Endothelial cell of coronary artery (primary cell): ENCODE measurements at places on chromosomes 3 and 15. TPM values are rescaled to one million over a fixed set of nuclear protein-coding genes. Genes with fewer than 3 reads are reported as not detected.

C3orf62 gene
- total RNA-seq = 0.81 and 2.0 TPM in 2 replicates

SYNM gene
- 4.6 and 5.3 TPM in 2 replicates for total RNA-seq

SAMMSON gene
- total RNA-seq = not detected in 2 replicates

MAP6D1 gene
- total RNA-seq = 0.75 and 1.2 TPM in 2 replicates

PLIN1 gene
- 0.09 and 0.18 TPM in 2 replicates for total RNA-seq

ITIH3 gene
- 0.09 TPM in 1 of 2 replicates, not detected in the other for total RNA-seq

ILDR1 gene
- not detected in 2 replicates for total RNA-seq

PPARG gene
- total RNA-seq = 4.7 and 12.6 TPM in 2 replicates
